ENCODE measurements at places on chromosomes 4 and X.

GRCh38 chr4:20416800-20417199 lies 165.1 kb downstream of the SLIT2 start:
- no peak for DNase-seq

DNA sequence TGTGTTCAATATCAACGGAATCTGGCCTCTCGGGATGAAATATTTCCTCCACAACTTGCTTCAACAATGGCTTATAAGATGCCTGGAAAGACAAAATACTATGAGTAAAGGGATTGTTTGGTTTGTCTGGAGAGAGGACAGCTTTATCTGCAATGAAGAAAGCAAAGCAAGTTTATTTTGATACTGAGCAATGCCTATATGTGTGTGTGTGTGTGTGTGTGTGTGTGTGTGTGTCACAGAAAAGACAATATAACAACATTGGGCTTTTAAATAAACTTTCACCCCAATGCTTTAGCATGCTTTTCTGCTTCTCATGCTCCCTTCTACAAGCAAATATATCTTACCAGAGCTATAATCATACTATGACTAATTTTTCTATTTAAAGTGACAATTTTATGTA lies 45.4 kb downstream of the RASL11B start:
- DNase-seq: no peak

DNA sequence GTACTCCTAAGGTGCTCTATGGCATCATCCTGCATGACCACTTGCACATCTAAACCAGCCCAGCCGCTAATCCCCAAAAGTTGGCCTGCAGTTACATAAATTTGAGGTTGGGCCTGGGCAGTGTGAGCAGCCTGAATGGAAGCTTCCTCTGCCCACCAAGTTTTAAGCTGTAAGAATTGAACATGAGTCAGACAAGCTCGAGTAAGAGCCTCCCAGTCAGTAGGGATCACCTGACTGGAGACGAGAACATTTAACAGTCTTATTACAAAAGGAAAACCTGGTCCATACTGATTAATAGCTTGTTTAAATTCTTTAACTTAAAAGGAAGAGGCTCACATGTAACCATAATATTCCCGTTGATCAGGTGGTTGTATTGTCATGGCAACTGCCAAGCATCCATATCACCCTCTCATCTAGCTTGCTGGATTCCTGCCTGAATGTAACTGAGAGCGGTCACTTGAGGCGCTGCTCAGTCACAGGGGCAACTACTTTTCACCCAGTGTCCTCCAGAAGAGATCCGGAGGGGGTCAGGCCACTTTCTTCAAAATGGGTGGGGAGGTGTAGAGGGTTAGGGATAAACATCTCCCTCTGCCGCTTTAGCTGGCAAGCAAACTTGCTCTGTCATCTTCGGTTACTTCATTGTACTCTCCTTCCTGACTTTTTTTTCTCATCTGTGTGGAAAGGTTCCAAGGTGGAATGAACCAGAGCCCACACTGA lies 56.6 kb upstream of the WDR1 start:
- DNase-seq: no peak

- DNase-seq: peak; percentile 12
Observed at GRCh38 chr4:2482693-2483092, 13.8 kb downstream of the RNF4 start.

DNA sequence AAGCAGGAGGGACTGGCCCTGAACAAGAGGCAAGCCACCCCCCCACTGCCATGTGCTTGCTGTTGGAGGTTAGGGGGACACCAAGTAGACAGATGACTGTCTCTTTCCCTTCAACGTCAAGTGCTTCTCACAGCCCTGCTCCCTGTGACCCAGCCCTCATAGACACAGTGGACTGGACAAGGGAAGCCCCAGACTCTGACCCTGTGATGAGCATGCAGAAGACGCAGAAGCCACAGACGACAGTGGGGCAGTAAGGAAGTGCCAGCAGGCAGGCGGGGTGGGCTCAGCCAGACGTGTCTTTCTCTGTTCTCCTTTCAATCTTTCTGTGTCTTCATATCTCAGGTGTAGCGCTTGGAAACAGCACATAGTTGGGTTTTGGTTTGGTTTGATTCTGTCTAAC lies 2.4 kb upstream of the L1CAM start:
- no peak for DNase-seq

DNA sequence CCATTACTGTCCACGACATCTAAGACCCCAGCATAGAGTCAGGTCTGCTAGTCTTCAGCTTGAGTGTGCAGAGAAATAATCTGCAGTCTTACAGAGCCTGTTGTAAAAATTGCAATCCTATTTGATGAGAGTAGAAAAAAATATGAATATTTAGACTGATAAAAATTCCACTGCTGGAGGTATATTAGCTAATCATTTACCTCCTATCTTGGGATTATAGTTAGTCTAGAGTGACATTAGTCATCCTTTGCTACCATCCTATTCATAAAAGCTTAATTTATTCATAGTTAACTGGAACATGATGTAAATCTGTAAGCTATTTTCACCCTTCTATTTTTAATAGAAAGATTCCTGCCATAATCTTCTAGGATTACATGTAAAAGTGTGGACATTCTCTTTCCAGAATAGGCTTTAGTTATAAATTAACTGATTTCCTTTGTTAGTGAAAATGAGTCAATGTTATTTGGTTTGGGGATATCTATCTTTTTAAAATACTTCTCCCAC lies 26.7 kb downstream of the C4orf54 start:
- DNase-seq: no peak

GRCh38 chr4:118981839-118982381 lies 93.3 kb downstream of the SYNPO2 start:
- peak; percentile 43 for DNase-seq

DNA sequence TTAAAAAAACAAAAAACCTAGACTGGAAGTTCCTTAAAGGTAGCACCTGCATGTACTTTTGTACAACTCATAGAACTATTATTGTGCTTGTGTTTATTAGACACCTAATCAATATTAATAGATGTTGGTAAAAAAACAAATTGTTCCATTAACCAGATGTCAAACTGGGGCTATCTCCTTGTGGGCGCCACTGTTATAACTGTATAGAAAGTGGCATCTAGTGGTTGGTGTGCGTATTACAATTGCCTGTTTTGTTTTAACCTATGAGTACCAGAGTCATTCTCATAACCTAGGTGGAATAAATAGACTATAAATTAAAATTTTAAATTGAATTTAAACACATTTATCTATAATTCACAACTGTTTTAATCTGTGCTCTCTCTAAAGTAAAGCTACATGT lies 97.4 kb downstream of the COL4A5 start:
- DNase-seq: no peak

DNA sequence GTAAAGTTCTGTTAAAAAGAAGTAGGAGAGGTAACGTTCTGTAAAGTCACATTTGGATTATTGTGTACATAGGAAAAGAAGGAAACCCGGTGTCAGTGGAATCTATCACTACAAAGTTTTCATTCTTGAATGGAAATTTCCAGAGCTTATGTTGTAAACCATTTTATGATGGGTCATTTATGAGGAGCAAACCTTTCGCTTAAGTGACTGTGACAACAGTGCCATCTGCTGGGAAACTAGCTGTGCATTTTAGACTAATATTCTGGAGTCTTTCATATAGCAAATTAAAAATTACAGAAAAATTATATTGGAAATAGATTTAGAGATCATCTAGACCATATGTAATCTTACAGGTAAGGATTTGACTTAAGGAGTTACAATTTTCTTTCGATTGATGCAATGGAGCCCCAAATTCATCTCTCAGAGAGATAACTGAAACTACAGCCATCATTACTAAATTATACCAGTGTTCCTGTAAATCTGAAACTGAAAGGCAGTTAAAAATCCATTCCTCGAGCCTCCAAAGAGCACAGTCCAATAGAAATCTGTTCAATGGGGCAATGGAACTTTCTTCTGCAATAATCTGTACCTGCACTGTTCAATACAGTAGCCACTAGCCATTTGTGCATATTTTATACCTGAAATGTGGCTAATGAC lies 26.9 kb downstream of the ASB9 start:
- peak; percentile 1 for DNase-seq

- DNase-seq: no peak
Observed at GRCh38 chr4:88953400-88953799, 103.6 kb downstream of the FAM13A start.

- DNase-seq: peak; percentile 63
Observed at GRCh38 chrX:47482512-47483305, at the start of gene ZNF41. TSS of gene ZNF41 (minus strand) at chrX:47483222. CDS start at chrX:47467481, 15,741 bp downstream.

GRCh38 chr4:74006009-74006476 lies 7.6 kb upstream of the CXCL5 start:
- no peak for DNase-seq

DNA sequence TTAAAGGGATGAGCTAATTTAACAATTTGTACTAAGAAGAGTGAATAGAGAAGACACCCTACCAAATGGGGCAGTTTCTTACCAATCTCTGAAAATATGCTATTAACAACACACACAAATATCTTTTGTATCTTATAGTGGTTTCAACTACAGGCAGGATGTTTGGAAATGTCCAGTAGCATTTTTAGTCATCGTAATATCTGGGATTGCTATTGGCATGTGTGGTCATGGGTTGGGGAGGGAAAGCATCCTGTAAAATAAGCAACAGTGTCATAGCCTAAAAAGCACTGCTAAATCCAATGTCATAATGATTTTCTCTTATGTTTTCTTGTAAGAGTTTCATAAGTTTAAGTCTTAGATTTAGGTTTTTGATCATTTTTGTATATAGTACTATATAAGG lies 29.3 kb upstream of the ABCG2 start:
- DNase-seq: no peak

DNA sequence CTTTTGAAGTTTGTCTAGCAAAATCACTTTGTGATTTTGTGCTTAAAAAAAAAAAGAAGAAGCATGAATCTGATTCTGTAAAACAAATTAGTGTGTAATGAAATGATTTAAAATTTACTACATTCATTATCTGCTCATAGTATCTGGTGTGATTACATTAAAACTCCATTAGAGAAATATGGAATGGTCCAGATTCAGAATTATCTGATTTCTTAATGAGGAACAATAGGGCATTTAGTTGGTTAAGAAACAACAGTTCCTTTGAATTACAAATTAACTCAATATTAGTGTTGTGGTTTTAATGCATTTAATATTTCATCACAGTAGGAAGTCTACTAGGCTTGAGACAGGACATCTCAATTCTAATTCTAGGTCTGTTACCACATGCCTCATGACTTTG lies 57.9 kb upstream of the PDHA1 start:
- DNase-seq: no peak

GRCh38 chr4:154559494-154560418 lies 3.1 kb upstream of the FGB start:
- no peak for DNase-seq

- no peak for DNase-seq
Observed at GRCh38 chrX:93538575-93538974, 134.8 kb downstream of the NAP1L3 start.

GRCh38 chrX:9825966-9826365 lies 39.7 kb downstream of the SHROOM2 start:
- DNase-seq: no peak

DNA sequence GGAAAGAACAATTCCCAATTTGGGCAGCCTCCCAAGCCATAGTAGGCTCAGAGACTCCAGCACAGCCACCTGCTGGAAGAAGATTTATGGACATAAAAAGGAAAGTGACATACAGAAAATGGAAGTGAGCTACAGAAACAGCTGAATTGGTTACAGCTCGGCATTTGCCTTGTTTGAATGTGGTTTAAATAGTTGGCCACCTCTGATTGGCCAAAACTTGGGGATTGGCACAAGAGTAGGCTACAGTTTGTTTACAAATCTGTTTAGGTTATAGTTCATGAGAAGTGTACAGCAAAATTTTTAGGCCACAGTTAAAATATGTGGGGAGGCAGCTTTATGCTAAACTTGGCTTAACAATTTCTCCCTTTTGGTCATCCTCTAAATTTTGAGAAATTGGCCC lies 150.4 kb downstream of the MAGEC1 start:
- DNase-seq: no peak

- DNase-seq: no peak
Observed at GRCh38 chr4:102533348-102533747, 32.2 kb downstream of the NFKB1 start.

GRCh38 chrX:147485207-147485606 lies 426.5 kb upstream of the FMR1 start:
- no peak for DNase-seq

DNA sequence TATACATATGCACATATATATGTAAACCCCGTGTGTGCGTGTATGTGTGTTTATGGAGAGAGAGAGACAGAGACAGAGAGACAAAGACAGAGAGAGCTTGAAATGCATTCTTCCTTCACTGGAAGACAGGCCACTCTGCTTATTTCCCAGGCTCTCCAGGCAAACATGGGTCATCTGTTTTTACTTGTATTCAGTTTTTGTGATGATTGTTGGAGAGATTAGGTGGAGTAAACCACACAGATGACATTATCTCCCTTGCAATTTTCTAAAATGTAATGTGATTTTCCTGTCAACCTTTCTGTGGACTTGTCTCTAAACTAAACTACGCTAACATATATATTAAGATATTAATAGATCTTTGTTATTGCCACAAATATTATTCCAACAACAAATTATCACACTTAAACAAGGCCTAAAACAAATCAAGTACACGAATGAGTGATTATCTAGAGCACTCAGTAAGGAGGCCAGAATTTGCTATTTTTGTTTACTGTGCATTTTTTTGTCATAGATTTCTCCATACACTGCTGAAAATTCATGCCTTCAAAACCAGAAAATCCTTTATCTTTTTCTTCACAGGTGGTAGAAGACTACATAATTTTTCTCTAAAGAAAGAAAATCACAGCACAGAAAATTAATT lies 251.8 kb upstream of the SLIT2 start:
- DNase-seq: no peak

DNA sequence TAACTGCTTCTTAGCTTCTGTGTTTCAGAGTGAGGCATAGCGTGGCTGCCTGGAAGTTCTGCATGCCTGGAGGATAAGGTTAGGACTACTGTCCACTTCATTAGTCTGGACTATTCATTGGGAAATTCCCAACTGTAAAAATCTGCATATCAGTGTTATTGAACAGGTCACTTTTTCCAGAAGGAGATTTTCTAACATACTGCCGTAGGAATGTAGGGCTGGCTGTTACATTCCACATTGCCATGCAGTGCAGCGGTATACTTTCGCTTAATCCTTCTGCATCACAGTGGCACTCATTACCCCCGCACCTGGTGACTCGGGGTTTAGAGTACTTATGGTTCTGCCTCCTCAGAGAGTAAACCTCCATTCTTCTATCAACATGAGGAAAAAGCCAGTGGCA lies 104.6 kb downstream of the NPFFR2 start:
- no peak for DNase-seq

DNA sequence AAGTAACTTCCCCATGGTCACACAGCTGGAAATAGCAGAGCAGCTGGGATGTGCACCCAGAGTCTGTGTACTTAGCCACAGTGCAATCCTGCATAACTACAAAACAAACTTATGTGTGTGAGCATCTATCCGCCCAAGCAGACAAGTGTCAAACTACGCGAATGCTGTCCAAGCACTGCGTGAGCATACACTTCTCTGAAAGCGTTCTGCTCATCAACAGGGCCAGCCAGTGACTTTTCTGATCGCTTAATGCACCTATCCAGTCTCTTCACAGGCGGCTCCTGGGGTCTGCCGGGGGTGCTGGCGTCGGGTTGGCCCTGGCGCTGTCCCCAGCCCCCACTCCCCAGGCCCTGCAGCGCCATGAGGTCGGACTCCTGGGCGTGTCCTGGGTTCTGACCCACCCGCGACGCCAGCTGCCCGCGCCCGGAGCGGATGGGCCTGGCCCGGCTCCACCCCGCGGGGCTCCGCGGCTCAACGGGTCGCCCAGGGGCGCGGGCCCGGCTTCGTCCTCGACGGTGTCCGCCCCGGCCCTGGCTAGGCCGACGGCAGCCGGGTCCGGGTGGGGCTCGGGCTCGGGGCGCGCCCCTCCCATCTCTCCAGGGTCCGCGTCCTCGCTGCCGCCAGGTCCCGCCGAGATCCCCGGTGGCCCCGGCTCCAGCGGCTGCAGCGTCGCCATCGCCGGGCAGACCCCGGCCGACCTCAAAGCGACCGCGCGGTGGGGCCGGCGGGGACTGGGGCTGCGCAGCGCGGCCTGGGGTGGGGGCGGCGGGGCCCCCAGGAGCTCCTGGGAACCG lies 1.3 kb upstream of the ZNF141 start:
- no peak for DNase-seq
